ENCODE measurements at places on chromosomes 3 and 15.

DNA sequence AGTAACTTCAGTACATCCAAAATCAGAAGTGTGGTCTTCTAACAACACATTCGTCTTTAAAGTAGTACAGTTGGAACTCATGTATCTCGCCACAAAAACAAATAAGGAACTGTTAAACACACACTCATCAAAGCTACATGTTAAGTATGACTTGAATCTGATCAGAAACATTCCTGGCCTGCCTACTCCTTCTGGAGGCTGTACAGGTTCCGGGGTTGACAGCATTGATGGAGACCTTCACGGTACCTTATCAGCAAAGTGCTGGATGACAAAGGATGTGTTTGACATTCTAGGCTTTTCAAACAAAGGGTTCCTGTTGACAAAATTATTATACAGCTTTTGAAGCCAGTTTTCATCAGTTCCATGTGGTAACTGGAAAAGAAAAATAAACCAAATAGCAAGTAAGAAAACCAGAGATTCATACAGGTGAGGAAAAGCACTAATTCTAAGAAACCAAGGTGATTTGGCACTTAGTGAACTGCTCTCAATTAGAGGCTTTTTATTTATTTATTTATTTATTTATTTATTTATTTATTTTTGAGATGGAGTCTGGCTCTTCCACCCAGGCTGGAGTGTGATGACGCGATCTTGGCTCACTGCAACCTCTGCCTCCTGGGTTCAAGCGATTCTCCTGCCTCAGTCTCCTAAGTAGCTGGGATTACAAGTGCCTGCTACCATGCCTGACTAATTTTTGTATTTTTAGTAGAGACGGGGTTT is 44.3 kb downstream of the MYO5C start:
- no peak for DNase-seq

DNA sequence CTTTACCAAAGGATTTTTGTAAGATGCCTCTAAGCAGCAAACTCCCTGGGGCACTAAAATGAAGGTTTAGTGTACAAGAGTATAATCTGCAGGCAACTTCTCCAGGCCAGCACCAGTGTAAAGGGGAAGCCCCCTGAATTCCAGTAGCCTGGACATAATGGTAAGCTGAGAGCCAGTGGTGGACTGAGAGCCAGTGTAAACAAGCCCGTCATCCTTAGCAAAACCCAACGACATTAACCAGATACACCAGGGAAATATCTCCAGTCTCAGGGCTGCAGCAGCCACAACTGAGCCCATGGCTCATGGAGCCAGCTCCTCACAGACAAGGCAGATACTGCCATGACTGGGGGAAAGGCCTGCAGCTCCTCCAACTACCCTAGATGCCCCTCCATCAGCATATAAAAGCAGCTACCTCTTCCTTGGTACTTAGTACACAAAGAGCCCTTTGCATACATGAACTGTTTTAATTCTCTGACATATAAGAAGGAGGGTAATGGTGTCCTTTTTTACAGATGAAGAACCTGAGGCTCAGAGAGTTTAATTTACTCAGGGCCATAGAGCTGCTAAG is 21.7 kb downstream of the PARP16 start:
- no peak for DNase-seq

DNA sequence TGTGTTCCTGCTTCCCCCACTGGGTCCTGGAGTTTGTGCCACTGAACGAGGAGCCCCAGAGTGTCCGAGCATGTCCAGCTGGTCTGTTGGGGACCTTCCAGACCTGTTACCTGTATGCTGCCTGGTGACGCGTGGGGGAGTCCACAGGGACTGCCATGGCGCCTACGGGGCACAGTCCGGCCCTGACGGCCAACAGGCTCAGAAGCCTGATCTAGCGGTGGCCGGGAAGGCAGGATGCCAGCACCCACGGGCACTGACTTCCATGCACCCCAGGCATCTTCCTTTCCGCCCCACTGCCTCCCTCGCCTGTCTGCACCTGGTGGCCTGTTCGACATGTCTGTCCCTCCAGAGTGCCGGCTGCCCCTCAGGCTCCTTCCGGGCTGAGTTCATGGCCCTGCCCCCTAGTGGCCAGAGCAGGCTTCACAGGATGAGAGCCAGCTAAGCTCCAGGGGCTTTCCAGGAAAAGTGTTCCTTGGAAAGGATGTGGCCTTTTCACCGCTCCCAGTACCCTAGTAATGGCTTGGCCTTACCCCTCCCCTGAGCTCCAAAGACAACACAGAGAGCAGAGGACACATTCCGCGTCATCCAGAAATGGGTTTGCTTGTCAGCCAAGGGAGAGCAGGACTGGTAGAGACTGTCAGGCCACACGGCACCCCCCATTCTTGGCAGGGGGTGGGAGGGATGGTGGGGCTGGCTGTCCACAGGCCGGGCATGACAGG is 35.7 kb downstream of the NGRN start:
- DNase-seq, result peak; percentile 60

GRCh38 chr3:56048331-56048730 is 419.9 kb downstream of the ERC2 start:
- no peak for DNase-seq

DNA sequence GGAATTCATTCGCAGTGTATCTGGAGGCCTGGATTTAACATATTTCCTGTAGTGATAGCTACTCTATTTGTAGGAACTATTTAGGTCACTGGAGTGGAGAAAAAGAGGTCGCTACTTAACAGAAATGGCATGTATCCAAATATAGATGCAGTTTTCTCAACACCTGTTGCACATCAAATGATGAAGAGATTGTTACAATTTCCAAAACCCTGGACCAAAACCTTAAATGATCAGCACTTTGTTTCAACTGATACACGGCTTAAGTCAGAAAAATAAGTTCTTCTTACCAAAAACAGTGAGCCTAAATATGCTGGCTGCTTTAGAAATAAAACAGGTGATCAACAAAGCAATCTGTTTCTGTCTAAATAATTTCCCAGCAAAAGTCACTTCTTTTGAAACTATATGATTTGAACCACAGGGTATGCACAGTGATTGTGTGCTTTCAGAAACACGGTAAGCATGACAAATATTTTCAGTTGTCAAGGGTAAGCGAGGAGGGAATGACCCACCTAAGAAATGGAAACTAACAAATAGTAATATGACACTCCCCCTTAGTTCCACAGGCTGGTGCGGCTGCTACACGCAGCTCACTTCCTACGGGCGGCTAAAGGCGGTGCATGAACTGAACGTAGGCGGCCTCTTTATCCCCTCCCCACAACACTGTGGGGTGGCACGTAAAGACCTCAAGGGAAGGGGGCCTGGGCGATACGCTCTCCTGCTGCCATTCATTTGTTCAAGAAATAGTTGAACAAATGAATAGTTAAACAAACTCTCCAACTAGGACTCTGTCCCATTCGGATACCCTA is 1.1 kb downstream of the EHD4 start:
- peak; percentile 81 for DNase-seq

DNA sequence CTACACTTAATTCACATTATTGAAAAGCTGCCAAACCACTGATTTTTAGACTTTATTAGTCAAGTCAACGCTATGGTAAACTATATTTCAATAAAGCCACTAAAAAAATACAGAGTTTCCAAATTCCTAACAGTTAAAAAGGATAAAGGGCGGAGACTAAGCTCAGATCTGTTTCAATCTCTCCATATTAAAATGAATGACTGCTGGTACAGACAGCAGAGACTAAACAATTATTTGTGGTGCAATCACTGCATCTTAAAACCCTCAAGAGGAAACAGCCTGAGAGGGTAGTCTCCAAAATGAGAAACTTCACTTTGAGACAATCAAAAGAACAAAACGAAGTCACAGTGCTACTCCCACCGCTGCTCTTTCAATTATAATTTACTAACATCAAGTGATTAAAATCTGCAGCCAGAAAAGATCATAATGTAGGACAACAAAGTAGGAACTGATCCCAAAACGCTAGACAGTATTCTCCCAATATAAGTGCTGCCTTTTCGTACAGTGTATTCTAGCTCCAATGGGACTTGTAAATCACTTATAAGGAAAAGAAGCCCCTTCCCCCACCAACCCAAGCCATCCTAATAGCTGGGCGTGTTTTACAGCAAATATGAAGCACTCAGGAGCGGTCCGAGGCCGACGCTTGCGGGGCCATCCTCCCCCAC is 1.2 kb downstream of the UBP1 start:
- DNase-seq, result no peak

GRCh38 chr15:57079446-57079845 is 161.0 kb downstream of the TCF12 start:
- no peak for DNase-seq

- no peak for DNase-seq
Observed at GRCh38 chr3:161319867-161320266, 51.5 kb downstream of the SPTSSB start.

DNA sequence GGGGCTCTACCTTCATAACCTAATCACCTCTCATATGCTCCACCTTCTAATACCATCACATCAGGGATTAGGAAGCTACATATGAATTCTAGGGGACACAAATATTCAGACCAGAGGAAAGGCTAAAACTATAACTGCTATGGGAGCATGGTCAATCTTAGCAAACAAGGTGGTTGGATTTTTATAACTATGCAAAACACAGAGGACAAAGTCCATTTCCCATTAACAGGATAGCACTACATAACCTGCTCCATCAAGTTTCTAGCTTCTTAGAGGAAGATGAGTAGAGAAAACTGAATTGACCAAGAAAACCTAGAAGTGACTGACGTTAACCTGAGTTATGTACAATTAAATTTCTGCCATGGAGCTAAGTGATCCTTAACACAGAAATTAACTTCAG is 398.6 kb downstream of the TBL1XR1 start:
- no peak for DNase-seq

- DNase-seq, result no peak
Observed at GRCh38 chr15:69762373-69763148, 309.9 kb downstream of the RPLP1 start.

DNA sequence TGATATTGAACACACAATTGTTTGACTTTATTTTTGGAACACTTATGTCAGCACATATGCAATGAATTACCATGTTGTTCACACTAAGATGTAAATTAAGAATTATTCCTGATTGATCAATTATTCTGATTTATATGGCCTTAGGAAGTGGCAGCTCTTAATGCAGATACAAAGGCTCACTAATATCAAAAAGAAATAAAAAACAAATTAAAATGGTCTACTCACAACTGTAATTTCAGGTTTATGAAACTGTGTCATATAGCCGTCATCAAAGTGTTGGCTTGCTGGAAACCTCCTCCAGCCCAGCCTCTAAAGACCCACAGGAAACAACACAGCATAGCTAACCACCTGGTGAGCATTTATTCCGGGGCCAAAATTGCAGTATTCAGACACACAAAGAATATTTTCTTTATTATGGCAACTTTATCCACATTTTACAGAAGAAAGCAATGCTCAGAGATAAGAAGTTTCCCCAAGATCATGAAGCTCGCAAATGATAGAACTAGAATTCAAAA is 33.4 kb downstream of the PDZRN3 start:
- DNase-seq, result peak; percentile 54

GRCh38 chr3:179652447-179653095 is at the start of gene USP13:
Gene USP13 (plus strand): TSS chr3:179653040. CDS start chr3:179653226, 186 bp downstream.
- peak; percentile 93 for DNase-seq

GRCh38 chr3:146390006-146390772 is 79.2 kb downstream of the PLSCR2 start:
- no peak for DNase-seq

All from tongue (tissue), 3 donors.